ENCODE measurements at places on chromosomes 2 and 18. TPM values are rescaled to one million over a fixed set of nuclear protein-coding genes. Genes with fewer than 3 reads are reported as not detected.

The SLC4A3 gene
- 270 TPM for total RNA-seq

DNA sequence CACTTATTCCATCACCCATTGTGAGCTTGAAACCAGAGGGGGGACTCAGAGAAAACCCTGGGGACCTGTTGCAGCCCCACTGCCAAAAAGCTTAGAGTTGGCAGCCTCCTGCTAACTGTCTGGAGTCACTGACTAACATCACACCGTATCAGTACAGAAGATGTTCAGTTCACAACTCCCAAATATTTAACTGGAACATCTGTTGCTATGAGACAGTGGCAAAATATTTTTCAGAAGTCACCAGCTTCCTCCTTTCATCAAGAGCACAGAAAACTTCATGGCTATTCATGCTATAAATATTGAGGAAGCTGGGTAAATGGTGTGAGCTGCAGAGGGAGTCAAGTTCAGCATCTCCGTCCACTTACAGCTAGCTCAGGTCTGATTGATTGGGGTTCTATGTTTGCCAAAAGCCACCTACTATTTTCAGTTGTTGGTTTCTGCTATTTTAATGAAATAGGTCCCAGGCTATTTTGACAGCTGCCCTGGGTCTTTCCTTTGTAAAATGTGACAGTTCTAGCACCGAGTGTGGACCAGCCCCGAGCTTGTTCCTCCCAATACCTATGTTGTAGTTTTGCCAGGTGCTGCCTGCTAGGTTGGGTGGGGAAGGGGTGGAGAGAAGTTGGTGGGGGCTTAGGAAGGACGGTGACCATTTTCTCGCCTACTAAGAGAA lies 9.8 kb downstream of the TUBB6 start:
- no peak for DNase-seq

The RBKS gene
- 2.1 TPM for total RNA-seq

The LRRC30 gene
- not detected for total RNA-seq

The UGT1A9 gene
- total RNA-seq, result not detected
